ENCODE measurements at places on chromosomes 5 and 9.

- DNase-seq: no peak
These were observed 88.2 kb upstream of the CACNA1B start for GRCh38 chr9:137789295-137789895.

DNA sequence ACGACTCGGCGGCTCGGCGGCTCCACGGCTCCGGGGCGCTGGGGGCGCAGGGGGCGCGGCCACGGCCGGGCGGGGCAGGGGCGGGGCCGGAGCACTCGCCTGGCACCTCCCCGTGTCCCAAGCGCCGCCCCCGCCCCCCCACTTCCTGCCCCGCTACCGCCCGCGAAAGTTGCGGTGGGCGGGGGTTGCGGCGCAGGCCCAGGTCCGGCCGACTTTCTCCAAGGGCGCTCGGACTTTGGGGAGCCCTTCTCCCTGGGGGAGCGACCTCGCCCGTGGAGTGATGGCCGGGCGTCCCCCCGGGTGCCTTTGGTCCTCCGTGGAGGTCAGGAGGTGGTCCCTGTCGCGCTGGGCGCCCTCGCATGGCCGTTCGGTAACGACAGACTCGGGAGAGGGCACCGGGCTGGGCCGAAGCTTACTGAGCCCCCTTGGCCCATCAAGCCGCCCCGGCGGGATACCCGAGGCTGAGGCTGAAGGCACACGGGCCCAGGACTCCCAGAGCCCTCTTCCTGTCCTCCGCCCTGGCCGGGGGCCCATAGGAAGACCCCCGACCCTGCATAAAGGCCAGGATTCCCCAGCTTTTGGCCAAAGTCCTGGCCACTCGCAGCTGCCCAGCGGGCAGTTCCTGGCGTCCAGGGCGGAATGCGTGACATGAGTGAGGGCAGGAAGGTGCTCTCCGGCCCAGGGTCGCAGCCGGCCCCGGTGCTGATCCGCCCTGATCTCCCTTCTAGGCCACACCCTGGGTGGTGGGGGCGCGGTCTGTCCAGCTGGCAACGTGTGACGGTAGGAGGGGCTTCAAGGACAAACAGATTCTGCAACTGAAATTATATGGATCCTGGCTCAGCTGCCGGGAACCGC is 883 bp upstream of the VAV2 start:
- DNase-seq: peak; percentile 96

DNA sequence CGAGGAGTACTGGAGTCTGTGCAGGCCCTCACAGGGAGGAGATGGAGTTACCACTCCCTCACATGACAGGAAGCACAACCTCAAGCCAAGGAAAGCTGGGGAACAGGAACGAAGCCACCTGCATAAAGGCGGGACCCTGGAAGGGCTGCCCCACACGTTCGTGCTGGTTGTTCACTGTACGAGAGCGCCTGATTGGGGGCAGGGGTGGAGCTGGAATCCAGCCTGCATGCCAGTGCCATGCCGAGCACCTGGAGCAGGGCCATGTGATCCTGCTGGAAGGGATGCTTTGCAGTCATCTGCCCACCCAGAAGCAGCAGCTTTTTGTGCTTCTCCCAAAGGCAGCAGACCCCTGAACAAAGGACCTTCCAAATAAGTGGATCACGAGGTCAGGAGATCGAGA is 11.4 kb downstream of the GRM6 start:
- DNase-seq: no peak

DNA sequence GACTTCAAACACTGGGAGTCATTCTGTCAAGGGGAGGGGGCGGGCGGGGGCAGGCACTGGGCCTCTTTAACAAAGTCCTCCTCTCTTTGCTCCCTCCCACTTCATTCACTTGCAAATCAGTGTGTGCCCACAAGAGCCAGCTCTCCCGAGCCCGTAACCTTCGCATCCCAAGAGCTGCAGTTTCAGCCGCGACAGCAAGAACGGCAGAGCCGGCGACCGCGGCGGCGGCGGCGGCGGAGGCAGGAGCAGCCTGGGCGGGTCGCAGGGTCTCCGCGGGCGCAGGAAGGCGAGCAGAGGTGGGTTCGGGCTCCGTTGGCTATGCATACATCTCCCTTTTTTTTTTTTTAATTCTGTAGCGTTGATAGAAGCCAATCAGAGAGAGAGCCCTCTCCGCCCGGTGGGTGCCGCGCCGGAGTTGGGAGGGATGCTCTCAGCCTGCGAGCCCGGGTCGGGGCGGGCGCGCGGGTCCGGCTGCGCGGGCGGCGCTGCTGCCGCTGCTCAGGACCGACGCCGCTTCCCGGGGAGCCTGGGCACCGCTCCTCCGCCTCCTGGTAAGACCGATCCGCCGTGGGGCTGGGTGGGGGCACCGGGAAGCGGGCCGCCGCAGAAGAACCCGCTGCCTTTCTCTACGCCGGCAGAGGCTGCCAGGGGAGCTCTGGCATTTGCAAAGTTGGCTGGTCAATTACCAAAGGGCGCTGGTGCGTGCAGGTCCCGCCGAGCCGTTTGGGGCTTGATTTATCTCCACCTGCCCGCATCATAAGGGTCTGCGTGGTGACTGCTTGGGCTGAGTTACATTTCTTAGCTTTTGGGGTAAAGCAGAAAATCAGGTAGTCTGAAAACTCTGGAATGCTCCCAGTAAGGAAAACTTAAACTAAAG is at the start of gene CDH6:
CDH6 (plus strand) TSS at position 96 of the 877 bp plus-strand sequence. CDS start 73,788 bp downstream, outside the sequence.
- DNase-seq: peak; percentile 73

DNA sequence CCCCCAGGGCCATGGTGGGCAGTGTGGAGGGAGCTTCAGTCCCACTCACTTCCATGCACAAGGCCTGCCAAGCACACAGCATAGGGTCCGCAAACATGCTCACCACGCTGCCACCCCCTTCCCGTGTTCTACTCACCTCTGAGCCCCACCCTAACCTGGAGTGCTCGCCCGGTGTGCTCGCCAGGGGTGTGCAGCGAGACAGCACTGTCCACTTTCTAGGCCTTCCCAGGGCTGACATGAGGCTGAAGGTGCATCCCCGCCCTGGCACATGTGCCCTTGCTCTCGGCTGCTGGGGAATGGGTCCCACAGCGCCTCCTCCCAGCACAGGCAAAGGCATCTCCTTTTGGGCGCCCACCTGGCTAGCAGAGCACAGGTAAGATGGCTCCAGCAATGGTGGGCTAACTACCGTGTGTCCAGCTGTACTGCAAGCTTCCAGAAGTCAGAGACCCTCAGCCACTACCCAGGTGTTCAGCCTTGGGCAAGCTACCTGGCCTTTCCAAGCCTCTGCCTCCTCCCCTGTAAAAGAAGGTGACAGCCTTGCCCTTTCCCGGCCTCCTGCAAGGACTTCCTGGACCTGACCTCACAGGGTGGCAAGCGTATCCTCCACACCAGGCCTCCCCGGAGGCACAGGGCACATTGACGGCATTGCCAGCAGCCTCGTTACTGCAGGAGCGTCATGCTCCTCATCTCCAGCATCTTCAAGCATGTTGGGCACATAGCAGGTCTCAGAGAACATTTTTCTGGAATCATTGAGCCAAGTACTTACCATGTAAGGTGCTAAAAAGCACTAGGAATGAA is 4.2 kb upstream of the SEC16A start:
- DNase-seq: no peak

DNA sequence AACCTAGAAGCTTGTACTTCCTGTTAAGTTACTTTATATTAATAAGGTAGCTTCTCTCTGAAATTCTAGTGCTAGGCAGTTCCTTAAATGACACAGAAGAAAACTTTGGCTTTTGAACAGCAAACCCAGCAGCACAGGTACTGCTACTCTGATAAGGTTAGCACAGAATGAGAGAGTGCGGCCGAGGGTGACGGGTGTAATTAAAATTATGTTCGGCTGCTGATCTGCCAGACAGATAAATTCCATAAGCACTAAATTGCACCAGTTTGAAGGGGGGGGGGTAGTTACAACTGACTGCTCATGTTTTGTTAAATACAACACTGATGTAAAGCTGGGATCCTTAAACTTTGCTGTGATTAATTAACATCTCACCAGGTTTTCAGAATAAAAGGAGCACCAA is 475.1 kb downstream of the SPOCK1 start:
- DNase-seq: no peak

- DNase-seq: peak; percentile 67
These were observed 2.5 kb downstream of the TLX3 start for GRCh38 chr5:171311322-171312077.

- no peak for DNase-seq
These were observed 112.8 kb downstream of the MAPKAP1 start for GRCh38 chr9:125594223-125594610.

GRCh38 chr5:37966291-37966690 is 126.5 kb upstream of the GDNF start:
- DNase-seq: peak; percentile 43

DNA sequence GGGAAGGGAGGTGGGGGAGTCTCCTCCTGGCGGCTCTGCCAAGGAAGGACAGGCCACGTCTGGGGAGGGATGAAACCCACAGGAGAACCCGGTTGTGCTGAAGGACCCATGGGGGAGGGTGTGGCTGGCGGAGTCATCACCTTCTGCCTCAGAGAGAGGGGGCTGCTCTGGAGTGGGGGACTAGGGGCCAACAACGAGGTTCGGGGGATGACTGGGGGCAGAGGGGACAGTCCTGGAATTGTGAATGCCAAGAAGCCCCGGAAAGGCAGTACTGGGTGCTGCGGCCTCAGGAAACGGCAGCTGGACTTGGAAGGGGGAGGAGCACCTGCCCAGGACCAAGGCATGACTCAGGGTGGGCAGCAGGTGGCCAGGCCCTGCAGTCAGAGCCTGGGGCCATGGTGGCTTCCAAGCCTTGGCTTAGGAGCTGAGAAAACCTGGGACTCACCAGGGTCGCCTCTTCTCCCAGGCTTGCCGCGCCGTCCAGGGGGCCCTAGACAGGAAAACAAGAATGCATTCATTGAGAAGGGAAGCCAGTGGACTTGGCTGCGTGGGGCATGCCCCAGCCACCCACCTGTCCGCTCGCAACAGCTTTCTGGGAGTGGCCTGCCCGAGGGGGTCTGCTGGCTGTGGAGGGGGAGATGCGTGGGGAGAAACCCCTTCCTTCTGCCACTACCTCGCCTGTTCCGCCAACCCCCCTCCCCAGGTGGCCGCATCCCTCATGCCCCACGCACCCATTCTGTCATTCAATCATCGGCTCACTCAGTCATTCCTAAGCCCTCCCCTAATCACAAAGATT is 74.0 kb upstream of the PHYKPL start:
- DNase-seq: no peak

DNA sequence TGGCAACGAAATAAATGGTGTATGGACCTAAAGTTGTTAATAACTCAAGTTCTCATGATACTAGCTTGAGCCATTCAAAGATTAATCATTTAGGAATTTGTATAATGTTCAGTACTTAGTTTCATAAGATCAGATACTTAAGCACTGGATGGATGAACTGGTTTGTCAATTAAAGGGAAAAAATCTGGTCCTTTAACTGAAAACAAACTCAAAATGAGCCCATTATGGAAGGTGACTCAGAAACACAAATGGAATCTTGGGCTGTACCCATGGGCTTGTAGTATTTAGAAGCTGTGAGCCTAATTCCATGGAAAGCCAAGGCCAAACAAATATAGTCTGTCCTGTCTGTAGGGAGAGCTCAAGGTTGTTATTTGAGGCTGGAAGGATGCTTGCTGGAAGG is 27.6 kb upstream of the ADRB2 start:
- DNase-seq: no peak

- no peak for DNase-seq
These were observed 115.4 kb downstream of the MARCHF3 start for GRCh38 chr5:126914801-126915436.

GRCh38 chr9:88005240-88005639 is 30.9 kb upstream of the CDK20 start:
- DNase-seq: peak; percentile 32

GRCh38 chr9:385818-386398 is 171.2 kb downstream of the DOCK8 start:
- DNase-seq: peak; percentile 74

- DNase-seq: peak; percentile 59
These were observed 81.7 kb upstream of the SPTLC1 start for GRCh38 chr9:92196909-92197308.

DNA sequence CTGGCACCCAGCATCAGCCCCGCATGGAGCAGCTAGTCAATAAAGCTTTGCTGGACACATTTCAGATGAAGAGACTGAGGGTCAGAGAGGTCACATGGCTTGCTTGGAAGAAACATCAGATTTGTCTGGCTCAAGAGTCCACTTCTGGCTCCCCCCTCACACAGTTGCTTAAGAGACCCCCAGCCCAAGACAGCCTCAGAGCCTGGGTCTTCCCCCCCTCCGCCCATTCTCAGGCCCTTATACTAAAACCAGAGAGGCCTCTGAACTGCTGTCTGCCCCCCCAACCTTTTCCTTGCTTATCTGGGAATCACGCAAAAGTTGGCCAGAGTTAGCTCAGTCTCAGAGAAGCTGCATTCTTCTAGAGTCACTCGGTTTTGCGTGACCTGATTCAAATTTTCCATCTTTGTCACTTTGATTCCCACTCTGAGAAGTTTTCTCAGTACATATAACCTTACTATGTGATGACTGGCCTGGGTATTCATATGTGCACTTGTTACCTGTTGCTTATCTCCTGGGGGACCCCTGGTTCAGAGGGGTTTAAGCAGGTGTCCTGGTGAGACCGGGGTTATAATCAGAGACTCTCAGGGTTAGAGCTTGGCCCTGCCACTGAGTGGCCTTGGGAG is 145.4 kb upstream of the IER5L start:
- no peak for DNase-seq

GRCh38 chr5:91839721-91840120 is 456.6 kb upstream of the ARRDC3 start:
- no peak for DNase-seq

DNA sequence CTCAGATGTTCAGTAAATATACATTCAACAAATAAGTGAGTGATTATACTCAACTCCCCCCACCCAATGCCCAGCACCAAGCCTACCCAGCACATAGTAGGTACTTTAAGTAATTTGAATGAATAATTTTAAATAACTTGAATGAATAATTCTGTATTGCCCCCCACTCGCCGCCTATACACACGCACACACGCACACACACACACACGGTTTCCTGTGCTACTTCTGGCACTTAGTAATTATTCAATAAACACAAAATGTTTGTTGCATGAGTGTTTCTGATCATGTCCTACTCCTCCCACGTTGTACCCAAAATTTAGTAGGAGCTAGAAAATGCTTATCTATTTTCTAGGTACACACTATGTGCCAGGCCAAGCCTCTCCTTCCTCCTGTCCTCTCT is 16.2 kb downstream of the PCDH12 start:
- DNase-seq: no peak
